ENCODE measurements at places on chromosomes 16 and 17.

- DNase-seq = no peak
Observed at GRCh38 chr16:81956213-81956948, 54.9 kb downstream of the SDR42E1 start.

- DNase-seq = no peak
Observed at GRCh38 chr17:9115214-9116191, 94.2 kb downstream of the NTN1 start.

- no peak for DNase-seq
Observed at GRCh38 chr17:17073581-17074403, 31.5 kb downstream of the MPRIP start.

- no peak for DNase-seq
Observed at GRCh38 chr16:75248142-75248535, 3.3 kb downstream of the BCAR1 start.

GRCh38 chr17:57226793-57227192, 29.5 kb upstream of the MSI2 start:
- DNase-seq = no peak

DNA sequence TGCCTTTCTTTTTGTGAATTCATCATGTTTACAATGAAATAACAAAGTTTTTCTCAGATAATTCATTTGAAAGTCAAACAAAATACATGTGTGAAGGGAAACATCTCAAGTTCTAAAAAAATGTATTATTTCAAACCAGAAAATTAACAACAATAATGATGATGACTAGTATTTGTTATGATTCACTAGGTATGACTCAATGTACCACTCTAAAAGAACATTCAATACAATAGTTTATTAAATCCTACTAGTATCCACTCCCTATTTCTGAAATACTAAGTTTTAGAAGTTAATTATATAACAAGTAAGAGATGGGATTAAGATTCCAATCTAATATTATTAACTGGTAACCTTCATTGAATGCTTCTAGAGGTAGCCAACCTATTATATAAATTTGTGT, 1444.8 kb upstream of the CDH8 start:
- DNase-seq = no peak

DNA sequence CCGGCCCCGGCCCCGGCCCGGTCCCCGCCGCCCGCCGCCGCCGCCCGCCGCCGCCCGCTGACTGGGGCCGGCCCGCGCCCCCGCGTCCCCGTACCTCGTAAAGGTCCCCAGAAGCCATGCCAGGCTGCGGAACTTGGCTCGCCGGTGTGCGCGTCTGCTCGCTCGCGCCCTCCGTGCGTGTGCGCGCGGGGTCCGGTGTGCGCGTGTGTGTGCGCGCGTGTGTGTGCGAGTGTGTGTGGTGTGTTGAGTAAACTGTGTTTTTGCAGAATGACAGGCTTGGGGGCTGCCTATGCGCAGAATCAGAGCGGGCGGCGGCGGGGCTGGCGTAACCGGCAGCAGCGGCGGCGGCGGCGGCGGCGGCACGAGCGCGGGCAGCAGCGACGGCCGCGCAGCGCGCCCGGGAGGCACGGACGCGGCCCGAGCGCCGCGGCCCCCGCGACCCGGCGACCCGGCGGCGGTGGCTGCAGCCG, 307 bp downstream of the CDYL2 start:
- peak; percentile 21 for DNase-seq

DNA sequence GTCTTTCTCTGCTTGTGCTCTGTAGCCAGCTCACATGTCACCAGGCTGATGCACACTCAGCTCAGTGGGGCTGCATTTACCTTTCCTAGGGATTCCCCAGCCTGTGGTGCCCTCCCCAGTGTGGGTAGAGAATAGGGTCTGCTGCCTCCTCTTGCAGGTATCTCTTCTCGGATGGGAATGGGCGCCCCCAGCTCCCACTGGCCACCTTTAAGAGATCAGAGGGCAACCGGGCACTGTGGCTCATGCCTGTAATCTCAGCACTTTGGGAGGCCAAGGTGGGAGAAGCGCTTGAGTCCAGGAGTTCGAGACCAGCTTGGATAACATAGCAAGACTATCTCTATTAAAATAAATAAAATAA, 3.3 kb downstream of the XYLT2 start:
- DNase-seq = no peak
